ENCODE measurements at places on chromosomes 12 and 14. TPM values are rescaled to one million over a fixed set of nuclear protein-coding genes. Genes with fewer than 3 reads are reported as not detected.

GDF3 gene
- 2.9 TPM for total RNA-seq

MYF6 gene
- total RNA-seq = not detected

GRCh38 chr12:41055875-41056577 lies 132.1 kb upstream of the PDZRN4 start:
- DNase-seq = no peak

- peak; percentile 97 for DNase-seq
Observed at GRCh38 chr14:93332853-93333630, at the start of gene BTBD7. Gene BTBD7 (minus strand): TSS chr14:93333036. CDS start chr14:93296051, 36,985 bp downstream.

GRCh38 chr14:44297437-44297836 lies 209.6 kb downstream of the FSCB start:
- no peak for DNase-seq

GRCh38 chr12:123982269-123982668 lies 9.3 kb downstream of the ZNF664 start:
- no peak for DNase-seq

DNA sequence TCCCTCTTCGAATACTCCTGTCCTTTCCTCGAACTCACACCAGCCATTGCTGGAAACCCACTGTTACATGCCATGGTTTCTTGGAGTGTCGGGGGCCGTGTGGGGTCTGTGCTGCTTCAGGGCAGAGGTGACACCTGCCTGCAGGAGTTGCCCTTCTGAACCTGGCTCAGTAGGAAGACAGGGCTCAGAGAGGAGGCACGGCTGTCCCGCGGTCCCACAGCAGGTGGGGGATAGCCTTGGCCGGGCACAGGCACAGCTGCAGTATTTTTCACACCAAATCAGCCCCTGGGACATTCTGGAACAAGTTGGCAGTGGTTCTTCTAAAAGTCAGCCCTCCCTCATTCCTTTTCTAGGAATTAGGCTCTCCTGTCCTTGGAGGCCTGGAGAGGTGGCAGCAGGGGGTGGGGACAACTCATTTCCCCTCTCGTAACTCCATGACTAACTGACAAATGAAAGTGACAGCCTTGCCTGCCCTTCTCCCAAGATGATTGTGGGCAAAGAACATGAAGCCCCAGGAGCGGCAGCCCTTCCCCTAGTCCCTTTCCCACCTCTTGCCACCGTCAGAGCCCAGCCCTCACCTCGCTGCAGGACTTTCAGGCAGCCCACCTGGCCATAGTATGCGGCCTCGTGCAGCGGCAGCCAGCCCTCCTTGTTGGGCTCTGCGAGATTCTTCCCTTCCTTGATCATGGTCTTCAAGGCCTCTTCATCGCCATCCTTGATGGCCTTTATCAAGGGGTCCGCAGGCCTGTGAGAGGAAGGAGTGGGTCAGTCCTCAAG lies 22.4 kb downstream of the ASB2 start:
- no peak for DNase-seq

DNA sequence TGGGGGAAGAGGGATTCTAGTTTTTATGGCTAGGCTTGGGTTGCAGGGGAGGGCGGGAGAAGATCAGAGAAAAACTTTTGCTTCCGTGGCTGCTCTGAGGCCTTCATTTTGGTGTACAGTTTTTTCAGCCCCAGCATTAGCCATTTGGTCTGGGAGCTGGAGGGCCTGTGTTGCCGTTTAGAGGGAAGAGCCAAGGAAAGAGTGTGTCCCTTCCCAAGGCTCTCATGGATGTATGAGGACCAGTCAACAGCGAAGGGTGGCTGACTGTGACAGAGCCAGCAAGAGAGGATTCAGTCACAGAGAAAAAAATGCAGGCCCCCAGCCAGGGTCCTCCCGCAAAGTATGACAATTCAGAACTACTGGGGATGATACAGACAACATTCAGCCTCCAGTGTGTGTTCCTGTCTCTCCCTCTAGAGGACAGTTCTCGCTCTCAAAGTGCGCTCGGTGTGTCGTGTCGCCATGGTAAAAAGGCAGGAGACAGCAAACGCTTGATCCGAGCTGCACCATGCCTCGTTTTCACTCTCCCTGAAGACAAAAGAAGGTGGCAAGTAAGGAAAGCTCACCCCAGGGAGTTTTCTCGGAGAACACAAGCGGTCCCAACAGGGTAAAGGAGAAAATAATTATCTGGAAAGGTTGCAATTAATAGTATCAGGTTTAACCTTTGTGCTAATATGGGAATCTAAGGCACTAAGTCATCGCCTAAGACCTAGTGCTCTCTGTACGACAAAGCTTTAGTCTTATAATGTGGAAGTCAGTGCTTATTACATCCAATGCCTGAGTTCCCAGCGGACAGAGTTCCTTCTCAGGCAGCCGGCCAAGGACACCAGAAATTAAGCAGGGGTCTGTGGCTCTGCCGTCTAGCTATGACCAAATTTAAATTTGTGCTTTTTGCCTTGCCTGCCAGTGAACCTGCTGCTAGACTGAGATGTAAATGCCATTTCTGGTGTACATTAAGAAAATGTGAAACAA lies 157.3 kb upstream of the PLXNC1 start:
- peak; percentile 47 for DNase-seq

DNA sequence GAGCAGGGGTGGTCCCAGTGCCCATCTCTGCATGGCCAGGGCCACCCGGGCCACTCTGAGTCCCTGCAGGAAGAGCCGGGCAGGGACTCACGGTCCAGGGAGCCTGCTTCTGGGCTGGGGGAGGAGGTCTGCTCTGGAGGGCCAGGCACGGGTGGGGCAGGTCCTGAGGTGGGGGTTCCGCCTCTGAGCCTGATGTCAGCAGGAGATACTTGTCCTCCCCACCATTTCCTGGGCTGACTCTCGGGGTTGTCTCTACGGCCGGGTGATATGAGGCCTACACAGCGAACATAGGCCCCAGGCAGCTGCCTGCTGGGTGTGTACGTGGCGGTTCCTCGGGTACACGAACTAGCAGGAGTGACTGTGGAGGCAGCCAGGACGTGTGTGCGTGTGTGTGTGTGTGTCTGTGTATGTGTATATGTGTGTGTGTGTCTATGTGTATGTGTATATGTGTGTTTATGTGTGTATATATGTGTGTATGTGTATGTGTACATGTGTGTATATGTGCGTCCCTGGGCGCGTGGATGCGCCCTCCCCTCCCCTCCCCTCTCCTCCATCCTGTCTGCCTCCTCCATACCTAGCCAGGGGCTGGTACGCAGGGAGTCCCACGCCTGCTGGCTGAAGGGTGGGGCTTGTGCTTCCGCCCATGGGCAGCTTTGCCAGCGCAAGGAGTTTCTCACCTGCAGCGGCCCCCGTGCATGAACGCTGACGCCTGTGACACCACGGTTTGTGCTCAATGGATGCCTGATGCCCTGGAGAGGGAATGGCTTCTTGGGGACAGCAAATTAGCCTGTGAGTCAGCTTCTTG lies 30.4 kb upstream of the TRAF3 start:
- no peak for DNase-seq

- no peak for DNase-seq
Observed at GRCh38 chr12:110033888-110034287, 14.4 kb downstream of the C12orf76 start.

GRCh38 chr14:61222388-61222787 lies 58.8 kb downstream of the TMEM30B start:
- peak; percentile 2 for DNase-seq

DNA sequence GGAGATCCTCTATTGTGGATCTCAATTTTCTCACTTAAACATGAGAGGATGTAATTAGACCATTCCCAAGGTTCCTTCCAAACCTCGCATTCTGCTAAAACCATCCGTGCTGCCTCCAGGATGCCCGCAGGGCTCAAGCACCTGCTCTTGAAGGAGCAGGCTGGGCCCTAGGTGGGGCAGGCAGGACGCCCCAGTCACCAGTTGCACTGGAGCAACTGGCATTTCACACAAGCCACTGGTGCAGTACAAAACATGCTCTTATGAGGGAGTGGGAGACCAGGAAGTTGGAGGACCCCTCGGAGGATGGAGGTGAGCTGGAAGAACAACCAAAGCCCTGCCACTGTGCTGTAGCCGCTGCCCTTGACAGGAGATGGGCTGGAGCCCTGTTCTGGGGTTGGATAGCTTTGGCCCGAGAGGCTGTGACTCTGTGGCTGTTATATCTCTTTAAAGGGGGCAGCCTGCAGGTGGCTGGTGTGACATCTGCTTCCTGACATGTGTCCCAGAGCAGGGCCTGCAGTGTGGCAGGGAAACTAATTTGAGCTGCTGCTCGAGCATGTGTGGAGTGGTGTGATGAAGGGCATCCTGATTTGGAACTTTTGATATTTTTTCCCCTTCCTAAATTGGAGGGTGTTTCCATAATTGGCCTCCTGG lies 122.2 kb downstream of the CRACR2A start:
- no peak for DNase-seq

SLC5A8 gene
- not detected for total RNA-seq

GRCh38 chr12:74456431-74456830 lies 81.2 kb upstream of the ATXN7L3B start:
- DNase-seq = no peak

GNB3 gene
- 0.28 TPM for total RNA-seq

- DNase-seq = no peak
Observed at GRCh38 chr12:1932264-1932777, 13.9 kb upstream of the CACNA2D4 start.

DNA sequence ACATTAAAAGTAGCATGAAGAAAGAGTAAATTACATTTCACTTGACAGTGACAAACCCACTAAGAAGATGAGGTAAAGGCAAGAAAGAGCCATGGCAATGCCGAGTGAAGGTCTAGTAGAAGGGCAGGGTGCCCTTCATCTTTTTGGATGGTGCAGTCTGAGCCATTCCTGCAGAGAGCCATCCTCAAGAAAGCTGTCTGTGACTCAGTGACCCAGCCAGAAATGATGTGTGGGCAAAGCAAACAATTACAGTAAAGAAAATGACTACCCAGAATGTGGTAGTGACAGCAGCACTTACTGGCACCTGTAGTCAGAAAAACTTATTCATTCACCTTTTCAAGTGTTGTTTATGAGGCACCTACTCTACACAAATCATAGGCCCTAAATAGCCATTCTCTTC lies 281.7 kb downstream of the DUSP6 start:
- no peak for DNase-seq

GPR132 gene
- total RNA-seq = 0.09 TPM

AGAP2 gene
- under 0.01 TPM for total RNA-seq

DNA sequence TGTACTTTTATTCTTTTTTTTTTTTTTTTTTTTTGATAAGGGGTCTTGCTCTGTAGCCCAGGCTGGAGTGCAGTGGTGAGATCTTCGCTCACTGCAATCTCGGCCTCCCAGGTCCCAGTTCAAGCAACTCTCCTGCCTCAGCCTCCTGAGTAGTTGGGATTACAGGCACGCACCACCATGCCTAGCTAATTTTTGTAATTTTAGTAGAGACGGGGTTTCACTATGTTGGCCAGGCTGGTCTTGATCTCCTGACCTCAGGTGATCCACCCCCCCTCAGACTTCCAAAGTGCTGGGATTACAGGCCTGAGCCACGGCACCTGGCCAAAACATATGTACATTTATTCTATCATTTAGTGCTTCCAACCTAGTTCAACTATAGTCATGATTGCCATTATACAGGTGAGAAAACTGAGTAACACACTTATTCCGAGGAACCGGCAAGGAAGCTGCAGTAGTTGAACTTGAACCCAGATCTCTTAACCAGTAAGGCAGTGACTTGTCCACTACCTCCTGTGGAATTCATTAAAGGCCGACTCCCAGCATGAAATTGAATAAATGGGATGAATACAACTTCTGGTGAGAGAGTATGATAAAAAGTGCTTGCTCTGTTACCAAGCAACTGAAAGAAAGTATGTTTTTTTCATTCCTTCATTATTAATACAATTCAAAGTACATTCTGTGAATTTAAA lies 755 bp upstream of the ATF7IP start:
- no peak for DNase-seq

DNA sequence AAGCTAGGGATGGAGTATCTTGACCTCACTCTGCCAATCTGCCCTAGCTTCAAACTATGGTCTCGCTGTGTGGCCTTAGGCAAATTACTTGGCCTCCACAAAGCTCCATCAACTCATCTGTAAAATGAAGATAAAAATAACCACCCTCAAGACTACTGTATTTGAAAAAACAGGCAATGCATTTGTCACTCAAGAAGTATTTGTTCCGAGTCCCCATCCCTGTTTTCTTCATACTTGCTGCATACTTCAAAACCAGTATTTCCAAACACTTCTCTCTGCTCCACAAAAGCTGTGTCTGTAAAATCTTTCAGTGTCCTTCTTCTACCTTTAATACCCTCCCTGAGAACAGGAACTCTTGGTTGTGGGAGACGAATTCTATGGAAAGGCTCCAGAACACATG lies 47.9 kb downstream of the GTF2A1 start:
- no peak for DNase-seq

DNA sequence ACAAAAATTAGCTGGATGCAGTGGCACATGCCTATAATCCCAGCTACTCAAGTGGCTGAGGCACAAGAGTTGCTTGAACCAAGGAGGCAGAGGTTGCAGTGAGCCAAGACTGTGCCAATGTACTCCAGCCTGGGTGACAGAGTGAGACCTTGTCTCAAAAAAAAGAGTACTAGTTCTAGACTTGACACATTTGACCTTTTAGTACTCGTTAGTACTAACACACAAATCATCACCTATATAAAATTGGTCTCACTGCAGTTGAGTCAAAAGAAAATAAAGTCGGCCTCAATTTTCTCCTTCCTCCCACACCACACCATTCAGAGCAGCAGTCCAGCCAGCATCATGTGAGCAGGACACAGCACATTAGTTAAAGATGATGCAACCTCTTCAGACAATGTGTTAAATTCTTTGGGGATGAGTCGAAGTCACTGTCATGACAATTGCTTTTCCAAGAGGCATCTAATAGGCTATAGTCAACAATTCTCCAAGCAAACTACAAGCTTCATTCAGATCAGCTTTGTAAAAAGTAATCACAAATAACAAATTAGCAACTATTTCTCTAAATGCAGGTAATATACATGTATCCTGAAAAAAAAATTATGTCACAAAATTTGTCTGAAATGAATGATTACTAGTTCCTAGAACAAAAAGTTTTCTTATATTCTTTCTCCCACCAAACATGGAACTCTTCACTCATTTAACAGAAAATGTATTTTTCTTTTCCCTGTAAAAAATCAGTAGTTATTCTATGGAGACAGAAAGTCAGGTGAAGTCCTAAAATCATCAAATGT lies 55.6 kb downstream of the CLIP1 start:
- peak; percentile 83 for DNase-seq

GRCh38 chr12:43338848-43339526 lies 213.0 kb downstream of the ADAMTS20 start:
- peak; percentile 65 for DNase-seq

ART4 gene
- 53.1 TPM for total RNA-seq

DNA sequence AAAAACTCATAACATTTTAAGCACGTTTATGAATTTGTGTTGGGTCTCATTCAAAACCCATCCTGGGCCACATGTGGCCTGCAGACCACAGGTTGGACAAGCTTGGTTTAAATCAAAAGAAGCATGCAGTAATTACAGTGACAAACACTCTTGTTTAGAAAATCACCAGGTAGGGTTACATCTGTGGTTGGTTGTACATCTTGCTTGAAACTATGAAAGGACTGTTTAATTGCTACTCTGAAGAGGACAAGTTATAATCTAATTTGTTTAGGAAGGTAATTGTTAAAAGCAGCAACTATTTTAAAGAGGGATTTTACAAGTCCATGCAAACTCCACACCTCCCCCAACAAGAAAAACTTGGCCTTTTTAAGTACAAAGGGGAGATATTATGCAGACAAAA lies 4.0 kb downstream of the TRIP11 start:
- DNase-seq = no peak

Data from dermis blood vessel endothelial cell (primary cell).